ENCODE measurements at places on chromosomes 12 and 14.
A peak's percentile ranks its signal among the peaks of the same experiment; 100 is the strongest.

DNA sequence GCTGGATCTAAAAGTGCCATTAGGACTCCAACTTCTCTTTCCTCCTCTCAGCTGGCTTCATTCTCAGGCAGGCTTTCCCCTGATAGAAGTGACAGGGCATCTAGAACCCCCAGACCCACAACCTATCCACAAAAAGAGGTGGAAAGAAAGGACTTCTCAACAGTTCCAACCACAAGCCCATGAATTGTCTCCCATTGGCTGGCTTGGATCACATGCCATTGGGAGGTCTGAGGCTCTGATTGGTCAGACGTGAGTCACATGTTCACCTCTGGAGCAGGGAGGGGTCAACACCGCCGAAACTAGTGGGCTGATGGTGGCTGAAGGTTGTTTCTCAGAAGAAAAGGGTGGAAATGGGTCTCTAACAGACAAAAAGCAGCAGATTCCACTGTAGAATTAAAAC lies 47.2 kb downstream of the DRAM1 start:
- DNase-seq: no peak

GRCh38 chr12:69474456-69474855 lies 4.3 kb downstream of the FRS2 start:
- no peak for DNase-seq

DNA sequence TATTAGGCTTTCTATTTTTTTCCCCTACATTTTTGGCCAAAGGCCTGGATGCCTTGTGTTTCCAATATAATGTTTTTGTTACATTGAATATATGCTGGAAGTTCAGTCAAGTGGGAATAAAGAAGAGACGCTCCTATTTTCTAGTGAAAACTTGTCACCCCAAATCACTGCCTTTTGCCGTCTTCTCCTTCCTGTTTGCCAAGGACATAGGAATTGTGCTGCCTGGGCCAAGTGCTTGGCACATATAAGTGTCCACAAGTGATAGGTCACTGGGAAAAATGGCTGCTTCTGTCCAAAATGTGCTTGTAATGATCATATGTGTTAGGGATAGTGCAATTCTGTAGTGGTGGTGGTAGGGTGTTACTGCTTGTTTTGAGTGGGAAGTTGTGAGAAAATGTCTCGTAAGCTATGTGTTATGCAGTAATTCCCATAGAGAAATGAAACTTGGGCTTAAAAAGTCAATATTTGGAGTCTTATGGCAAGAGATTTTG lies 11.6 kb upstream of the KCNJ8 start:
- DNase-seq: no peak

DNA sequence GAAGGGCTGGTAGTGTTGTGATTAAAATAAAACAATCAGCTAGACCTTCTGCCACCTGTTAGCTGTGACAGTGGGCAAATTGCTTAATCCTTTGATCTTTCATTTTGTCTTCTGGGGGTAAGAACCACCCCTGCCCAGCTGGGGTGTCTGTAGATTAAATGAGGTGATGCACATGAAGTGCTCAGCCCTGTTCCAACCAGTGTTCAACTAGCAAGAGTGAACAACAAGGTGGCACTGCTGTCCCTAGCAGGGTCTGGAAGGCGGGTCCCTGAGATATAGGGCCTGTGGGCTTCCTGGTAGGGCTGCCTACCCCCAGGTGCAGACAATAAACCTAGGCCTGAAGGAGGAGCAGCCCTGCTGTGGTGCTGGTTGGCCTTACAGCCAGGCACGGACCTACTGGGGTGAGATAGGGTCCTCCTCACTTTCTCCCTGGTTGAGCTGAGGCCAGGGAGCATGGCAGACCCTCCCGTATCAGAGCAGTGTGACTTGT lies 60.6 kb downstream of the ARL6IP4 start:
- DNase-seq: no peak

- DNase-seq: no peak
Measured at GRCh38 chr12:98149691-98150210, 365.6 kb upstream of the TMPO start.

DNA sequence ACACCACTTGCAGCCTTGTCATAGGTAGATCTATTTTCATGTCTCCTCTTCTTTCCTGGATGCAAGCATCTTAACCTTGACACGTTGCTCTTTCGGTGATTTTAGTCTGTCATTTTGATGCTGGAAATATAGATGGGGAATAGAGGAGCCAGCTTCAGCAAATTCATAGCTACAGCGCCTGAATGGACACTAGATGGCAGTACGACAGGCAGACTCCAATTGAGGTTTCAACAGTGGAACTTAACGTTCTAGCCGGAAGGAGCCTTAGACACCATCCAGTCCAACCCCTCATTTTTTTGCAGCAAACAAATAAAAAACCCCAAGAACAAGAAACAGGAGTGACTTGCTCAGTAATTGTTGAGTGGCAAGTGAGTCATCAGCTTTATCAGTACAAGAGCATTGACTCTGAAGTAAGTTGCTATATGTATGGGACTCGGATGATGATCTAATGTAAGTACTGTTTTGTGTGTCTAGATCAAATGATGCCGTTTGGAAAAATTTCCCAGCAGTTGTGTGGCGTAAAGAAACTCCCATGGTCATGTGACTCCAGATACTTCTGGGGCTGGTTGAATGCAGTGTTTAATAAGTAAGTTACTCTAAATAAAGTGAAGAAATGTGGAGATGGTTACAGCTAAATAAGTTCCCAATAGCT lies 9.0 kb downstream of the DMAC2L start:
- DNase-seq: peak; percentile 44

GRCh38 chr14:97873291-97873690 lies 1076.1 kb downstream of the VRK1 start:
- DNase-seq: no peak

- DNase-seq: peak; percentile 90
Measured at GRCh38 chr12:105330283-105330930, at the start of gene C12orf75. Gene C12orf75 (plus strand): TSS chr12:105330691. CDS start chr12:105330892, 201 bp downstream.

GRCh38 chr12:62621101-62621638 lies 154.5 kb downstream of the MON2 start:
- DNase-seq: no peak

- no peak for DNase-seq
Measured at GRCh38 chr14:96965885-96966595, 168.9 kb downstream of the VRK1 start.

DNA sequence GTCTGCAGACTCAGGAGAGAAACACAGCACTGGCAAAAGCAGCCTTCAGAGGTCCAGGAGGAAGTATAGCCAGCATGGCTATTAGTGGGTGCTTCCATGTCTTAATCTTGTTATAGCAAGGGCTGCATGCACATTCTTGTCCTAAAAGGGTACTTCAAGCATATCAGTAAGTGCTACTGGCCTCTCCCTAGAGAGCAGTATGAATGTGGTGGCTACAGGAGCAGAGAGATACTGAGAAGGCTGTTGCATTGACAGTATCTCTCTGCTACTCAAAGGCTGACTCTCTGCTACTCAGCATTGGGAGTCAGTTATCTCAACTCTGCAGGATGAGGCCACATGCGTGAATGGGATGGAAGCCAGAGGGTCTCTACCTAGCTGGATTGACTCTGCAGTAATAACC lies 2.0 kb downstream of the GARIN6 start:
- DNase-seq: no peak

GRCh38 chr12:42128327-42128726 lies 16.3 kb downstream of the GXYLT1 start:
- no peak for DNase-seq

- DNase-seq: no peak
Measured at GRCh38 chr14:66174453-66174891, 311.7 kb upstream of the CCDC196 start.

GRCh38 chr14:105622329-105622955 lies 96.1 kb downstream of the TMEM121 start:
- DNase-seq: no peak

Measured in activated T-cell treated with anti-CD3 and anti-CD28 coated beads, Interleukin-2, amount 50 U/mL, for 24 hours (primary cell).